Left lung (tissue), 14 donors: ENCODE measurements at places on chromosomes 4 and X. TPM values are rescaled to one million over a fixed set of nuclear protein-coding genes. Genes with fewer than 3 reads are reported as not detected.

- no peak for DNase-seq
Measured at GRCh38 chr4:1381944-1382541, 24.2 kb downstream of the NKX1-1 start.

GRCh38 chrX:136493011-136493410, 4.4 kb upstream of the HTATSF1 start:
- DNase-seq: no peak

GRCh38 chrX:41588271-41588670, 100.5 kb upstream of the GPR34 start:
- DNase-seq: no peak

DNA sequence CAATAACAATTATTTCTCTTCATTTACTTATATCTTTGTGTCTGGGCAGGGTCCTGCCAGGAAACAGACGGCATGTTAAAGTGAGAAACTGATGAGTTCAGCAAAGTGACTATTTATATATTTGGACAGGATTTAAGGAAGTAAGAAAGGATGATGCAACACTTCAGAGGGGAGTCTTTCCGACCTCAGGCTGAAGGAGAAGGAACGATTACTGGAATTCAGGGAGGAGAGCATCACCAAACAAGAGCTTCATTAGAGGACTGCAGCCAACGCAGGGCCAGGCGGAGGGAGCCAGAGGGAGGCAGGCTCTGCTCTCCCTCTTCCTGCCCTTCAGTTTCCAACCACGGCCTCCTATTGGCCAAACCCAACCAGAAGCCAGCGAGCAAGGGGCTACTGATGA, 1.5 kb upstream of the TLR7 start:
- DNase-seq: no peak

GRCh38 chr4:15340902-15341732, 86.7 kb upstream of the C1QTNF7 start:
- no peak for DNase-seq

GRCh38 chr4:183541010-183541751, 36.3 kb downstream of the ING2 start:
- DNase-seq: no peak

The PRIMPOL gene
- 36.3 TPM for polyA plus RNA-seq

DNA sequence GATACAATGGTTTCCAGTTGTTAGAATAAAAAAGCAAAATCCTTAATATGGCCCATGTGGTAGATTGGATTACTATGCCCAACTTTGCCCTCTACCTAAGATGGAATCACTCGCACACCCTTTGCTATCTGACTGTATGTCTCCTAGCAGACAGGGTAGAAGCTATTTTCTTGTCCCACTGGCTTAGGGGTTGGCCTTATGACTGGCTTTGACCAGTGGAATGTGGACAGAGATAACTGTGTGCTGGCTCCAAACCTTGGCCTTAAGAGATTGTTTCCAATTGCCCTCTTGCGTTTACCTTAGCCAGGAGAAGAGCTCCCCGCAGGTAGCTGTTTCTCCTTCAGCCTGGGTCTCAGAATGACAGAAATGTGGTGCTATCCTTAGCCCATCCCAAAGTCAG, 355.9 kb downstream of the BCOR start:
- DNase-seq: no peak

The DCHS2 gene
- 3.0 TPM for polyA plus RNA-seq

DNA sequence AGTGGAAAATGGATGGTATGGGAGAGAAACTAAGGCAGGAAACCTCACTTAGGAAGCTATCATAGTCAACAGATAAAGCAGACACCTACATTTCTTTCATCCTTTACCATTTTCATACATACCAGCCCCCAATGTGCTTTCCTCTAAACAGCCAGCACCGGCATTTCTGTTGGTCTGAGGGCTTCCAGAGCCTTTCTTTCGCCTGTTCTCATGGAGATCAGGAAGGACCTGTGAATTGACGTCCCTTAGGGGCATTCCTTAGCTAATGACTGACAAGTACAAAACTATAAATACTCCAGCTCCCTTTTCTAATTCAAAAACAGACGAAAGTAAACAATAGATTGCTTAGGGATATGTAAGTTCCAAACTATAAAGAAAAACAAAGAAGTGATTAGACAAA, 215.5 kb upstream of the CNKSR2 start:
- no peak for DNase-seq

DNA sequence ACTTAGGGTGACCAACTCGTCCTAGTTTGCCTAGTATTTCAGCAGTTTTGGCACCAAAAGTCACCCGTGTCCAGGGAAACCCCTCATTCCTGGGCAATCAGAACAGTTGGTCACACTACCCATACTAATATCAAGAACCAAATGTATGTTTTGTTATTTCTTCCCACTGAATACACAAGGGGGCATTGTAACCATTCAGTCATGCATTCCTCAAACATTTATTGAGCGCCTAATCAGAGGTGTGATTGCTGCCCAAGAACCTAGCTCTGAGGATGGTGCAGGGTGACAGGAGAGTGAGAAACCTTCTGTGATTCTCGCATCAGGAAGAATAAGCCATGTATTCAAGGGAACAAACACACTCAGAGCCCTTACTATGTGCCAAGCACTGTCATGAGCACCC, 69.8 kb upstream of the RAI2 start:
- DNase-seq: no peak

- DNase-seq: no peak
Measured at GRCh38 chr4:110164856-110165255, 33.6 kb downstream of the ELOVL6 start.

GRCh38 chr4:94507708-94508107, 56.0 kb downstream of the PDLIM5 start:
- no peak for DNase-seq

The TRMT44 gene
- 16.0 TPM for polyA plus RNA-seq

DNA sequence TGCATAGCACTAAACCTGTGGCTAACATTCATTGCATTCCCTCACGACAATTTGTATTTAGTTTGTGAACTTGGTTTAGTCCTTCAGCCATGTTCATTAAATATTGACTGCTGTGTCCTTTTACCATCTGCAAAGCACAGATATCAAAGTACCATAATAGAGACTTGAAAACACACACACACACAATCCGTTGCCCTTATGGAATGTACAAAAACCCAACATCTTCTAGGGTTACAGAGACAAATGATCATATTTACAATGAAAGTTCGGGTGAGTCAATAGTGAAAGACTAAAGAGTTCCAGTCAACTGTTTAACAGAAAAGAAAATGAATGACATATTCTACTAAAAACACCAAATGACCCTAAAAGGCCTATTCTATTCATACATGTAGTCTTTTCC, 50.8 kb upstream of the TXK start:
- no peak for DNase-seq

DNA sequence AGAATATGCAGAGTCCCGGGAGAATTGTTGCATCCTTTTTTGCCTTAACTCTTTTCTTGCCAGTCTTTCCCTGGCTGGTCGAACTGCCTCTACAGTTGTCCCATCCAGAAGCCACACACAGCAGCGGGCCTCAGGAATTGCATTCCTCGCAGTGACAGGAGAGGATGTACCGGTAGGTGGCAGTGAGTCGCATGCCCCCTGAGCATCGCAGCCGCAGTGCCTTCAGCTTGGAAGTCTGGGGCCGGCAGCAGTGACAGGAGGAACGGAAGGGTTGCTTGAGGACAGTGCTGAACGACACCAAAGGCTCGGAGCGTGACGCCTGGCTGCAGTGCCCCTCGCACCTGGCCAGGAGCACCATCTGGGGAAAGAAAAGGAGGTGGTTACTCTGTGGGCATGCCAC, 23.5 kb downstream of the NDP start:
- no peak for DNase-seq

The LRP2BP gene
- 6.2 TPM for polyA plus RNA-seq

The PHEX gene
- 21.6 TPM for polyA plus RNA-seq

GRCh38 chr4:123468479-123469031, 72.0 kb downstream of the SPRY1 start:
- DNase-seq: no peak

The ABLIM2 gene
- 6.7 TPM for polyA plus RNA-seq

- no peak for DNase-seq
Measured at GRCh38 chr4:61511716-61512488, 311.8 kb downstream of the ADGRL3 start.

The RWDD4 gene
- polyA plus RNA-seq: 32.8 TPM

The ANAPC4 gene
- polyA plus RNA-seq: 67.2 TPM

DNA sequence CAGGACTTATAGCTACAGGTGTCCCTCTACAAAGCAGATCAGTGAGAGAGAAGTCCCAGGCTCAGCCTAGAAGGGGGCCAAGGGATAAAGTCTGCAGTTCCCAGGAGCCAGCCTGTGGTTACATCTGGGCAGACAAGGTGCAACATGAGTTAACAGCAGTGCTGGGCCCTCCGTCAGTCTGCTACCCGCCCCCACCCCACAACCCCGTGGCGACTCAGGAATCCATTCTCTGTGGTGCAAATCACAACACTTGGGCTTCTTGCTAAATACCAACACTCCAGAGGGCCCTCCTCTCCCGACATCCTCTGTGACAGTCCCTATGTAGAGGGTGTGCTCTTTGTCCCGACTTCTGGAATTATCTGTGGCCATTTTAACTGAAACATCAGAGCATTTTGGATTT, 13.8 kb downstream of the GPM6B start:
- no peak for DNase-seq

DNA sequence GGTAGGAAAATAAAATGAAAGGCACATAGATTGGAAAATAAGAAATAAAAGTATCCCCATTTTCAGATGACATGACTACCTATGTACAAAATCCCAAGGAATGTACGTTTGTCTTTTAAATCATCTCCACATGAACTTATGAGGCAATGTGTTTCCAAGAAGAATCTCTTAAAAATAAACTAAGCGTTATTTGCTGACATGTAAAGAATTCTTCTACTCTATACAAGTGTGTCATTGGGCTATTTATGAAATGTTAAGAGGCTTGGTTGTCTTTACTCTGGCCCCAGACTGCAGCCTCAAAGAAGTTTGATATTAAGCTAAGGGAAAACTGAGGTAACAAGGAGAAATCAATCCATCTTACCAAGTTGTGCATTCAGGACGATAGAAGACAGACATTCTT, 17.1 kb downstream of the BEX3 start:
- no peak for DNase-seq

The SHROOM4 gene
- polyA plus RNA-seq: 32.5 TPM

The NSUN7 gene
- polyA plus RNA-seq: 15.7 TPM

The CXCL6 gene
- polyA plus RNA-seq: not detected

GRCh38 chrX:82335772-82336171, 1133.9 kb downstream of the SH3BGRL start:
- no peak for DNase-seq

DNA sequence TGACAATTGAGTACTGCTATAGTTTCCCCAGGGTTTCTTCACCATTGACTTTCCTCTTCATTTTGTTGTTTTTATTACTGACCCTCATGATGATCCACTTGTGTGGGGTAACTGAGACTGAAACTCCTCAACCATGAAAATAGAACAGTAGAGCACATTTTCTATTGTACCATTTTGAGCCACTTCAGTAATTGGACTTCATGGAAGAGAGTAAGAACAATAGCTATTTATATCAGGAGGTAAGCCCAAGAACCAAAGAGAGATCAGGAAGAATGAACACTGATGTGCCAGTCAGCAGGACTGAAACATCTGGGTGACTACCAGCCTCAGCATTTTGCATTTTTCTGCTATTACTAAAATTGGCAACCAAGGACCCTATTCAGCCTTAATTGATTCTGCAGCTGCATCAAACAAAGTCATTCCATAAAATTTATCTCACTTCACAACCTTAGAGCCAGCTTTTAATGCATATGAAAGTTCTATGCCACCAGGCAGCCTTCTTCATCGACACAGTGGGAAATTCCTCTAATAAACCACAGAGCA, 151.4 kb downstream of the BANK1 start:
- no peak for DNase-seq

DNA sequence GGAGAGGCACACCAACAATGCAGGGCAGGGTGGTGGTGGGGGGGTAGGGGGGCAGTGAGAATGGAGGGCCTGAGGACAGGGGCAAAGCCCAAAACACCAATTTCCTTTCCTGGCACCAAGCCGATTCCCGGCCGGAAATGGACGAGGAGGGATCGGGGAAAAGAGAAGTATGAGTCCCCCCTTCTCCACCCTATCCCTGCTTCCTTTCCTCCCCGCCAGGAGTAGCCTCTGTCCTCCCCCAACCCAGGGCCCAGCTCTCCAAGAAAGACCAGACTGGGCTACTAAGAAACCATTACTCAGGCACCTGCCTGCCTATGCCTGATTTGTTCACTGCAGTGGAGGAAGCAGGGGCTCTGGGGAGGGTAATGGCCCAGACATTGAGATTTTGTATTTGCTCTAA, 402 bp downstream of the CCDC120 start:
- DNase-seq: no peak

GRCh38 chr4:163701916-163702315, 207.4 kb downstream of the TMA16 start:
- DNase-seq: no peak

- no peak for DNase-seq
Measured at GRCh38 chr4:16213121-16213520, 13.2 kb downstream of the TAPT1 start.

The MAP9 gene
- 21.7 TPM for polyA plus RNA-seq

- no peak for DNase-seq
Measured at GRCh38 chrX:8237718-8238117, 66.7 kb upstream of the VCX2 start.

- no peak for DNase-seq
Measured at GRCh38 chrX:39805022-39805421, 292.7 kb downstream of the BCOR start.

The TAF7L gene
- polyA plus RNA-seq: 0.89 TPM

The MGST2 gene
- polyA plus RNA-seq: 43.8 TPM

- no peak for DNase-seq
Measured at GRCh38 chr4:97013711-97014110, 1129.6 kb downstream of the STPG2 start.
